ENCODE measurements at places on chromosomes 1 and 21.

DNA sequence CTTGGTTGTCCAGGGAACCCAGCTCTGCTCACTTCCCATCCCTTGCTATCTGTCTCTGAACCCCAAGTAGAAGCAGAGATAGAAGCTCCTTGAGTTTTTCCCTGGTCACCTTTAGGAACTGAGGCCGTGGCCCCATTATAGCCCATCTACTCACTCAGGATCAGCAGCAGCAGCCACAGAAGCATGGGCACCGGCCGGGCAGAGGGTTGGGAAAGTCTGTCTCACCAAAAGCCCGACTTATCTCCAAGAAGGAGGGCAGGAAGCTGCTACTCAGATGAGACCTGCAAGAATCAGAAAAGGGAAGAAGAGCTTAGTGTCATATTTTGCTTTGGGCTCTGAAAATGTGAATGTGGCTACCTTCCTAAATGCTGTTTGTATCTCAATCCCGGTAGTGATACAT, 264 bp downstream of the FCRL3 start:
- DNase-seq, result no peak

DNA sequence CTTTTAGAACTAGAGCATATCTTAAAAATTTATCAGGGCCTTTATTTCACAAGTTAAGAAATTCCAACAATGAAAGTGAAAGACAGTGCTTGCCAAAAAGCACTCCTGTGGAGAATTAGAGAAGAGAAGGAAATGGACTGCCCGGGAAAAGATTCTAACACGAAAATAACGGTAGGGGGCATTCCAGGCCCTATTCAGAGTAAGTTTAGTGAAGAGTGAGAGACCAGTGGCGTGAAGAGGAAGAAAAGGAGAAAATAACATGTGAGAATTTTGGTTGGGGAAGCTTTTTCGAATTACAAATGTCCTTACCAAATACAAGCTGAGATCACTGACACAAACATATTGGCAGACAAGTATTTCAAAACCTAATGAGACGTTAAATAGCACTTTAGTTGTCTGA, 38.4 kb upstream of the RBM34 start:
- DNase-seq, result no peak

- DNase-seq, result no peak
These were observed at the start of gene BCL2L15 for GRCh38 chr1:113887402-113888175. Gene BCL2L15 (minus strand): TSS chr1:113887581. CDS start chr1:113887375, 206 bp downstream.

DNA sequence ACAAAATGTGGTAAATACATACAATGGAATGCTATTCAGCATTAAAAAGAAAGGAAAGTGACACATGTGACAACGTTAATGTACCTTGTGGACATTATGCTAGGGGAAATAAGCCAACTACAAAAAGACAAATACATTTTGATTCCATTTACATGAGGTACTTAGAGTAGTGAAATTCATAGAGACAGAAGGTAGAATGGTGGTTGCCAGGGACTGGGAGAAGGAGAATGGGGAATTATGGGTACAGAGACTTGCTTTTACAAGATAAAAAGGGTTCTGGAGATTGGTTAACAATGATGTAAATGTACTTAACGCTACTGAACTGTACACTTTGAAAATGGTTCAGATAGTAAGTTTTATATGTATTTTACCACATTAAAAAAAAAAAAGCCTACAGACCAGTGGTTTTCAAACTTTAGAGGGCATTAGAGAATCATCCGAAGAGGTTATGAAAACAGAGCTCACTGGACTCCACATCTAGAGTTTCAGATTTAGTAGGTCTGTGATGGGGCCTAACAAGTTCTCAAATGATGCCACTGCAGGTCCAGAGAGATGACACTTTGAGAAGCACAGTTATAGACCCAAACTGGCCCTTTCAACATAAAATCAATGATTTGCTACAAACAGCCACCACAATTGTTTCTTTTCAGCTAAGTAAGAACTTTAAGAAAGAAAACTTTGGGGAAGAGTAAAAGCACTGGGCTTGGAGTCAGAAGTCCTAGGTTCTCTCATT, 9.6 kb upstream of the ADCY10 start:
- no peak for DNase-seq

DNA sequence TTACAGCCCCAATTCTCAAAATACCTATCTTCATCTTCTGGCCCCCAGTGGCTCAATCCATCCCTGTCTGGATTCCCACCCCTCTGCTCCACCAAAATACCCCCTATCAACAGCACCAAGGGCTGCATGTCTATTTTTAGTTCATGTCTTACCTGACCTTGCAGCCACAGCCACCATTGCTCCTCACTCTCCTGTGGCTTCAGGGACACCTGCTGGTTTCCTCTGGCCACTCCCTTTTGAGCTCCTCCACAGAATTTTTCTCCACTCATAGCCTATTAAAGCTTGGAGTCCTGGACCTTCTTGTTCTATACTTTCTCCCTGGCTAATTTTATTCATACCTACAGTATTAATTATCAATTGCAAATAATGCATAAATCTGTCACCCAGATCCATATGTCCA, 125.3 kb upstream of the NGF start:
- no peak for DNase-seq

- DNase-seq, result no peak
These were observed 21.2 kb upstream of the DIP2A start for GRCh38 chr21:46437511-46437910.

GRCh38 chr1:44060830-44061267, 29.6 kb upstream of the SLC6A9 start:
- no peak for DNase-seq

- no peak for DNase-seq
These were observed 295.6 kb downstream of the PTPRC start for GRCh38 chr1:198934426-198934825.

DNA sequence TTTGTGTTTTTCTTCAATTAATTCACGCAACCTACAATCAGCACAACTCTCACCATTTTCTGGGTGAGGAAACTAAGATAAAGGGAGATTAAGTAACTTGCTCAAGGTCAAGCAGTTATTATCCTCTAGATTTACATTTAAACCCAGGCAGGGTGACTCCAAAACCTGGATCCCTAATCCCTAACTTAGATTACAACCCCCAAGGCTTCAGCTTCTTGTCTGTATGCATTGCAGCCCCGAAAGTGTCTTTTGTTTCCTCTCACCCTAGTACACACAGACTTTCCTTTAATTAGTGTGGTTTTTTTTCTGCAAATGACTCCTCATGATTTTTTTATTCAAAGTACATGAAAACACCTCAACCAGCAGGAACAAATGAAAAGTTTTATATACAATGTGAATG, 748.6 kb upstream of the ADGRL2 start:
- no peak for DNase-seq

DNA sequence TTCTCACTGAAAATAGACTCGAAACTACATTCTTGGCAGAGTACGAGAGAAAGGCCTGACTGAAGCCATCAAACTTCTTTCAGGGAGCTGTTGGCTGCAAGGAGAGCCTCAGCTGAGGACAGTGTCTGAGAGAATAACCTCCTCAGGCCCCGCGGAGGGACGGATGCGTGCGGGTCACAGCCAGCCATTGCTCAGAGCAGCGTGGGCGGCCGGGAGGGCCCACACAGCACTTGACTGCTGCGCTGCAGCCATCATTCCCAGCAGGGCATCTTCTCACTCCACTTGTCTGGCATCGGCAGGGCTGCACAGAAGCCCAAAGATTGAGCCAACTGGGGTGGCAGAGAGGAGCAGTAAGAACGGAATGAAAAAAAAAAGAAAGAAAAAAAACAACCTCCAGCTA, 113.5 kb downstream of the XCL2 start:
- DNase-seq, result no peak

- DNase-seq, result no peak
These were observed 41.4 kb upstream of the COX20 start for GRCh38 chr1:244794071-244794470.

- DNase-seq, result no peak
These were observed 144.8 kb downstream of the BACH1 start for GRCh38 chr21:29443411-29444010.

GRCh38 chr1:43285269-43285990, at the start of gene C1orf210:
Gene C1orf210 (minus strand): TSS chr1:43285581. CDS start chr1:43283270, 2,311 bp downstream.
- DNase-seq, result no peak

DNA sequence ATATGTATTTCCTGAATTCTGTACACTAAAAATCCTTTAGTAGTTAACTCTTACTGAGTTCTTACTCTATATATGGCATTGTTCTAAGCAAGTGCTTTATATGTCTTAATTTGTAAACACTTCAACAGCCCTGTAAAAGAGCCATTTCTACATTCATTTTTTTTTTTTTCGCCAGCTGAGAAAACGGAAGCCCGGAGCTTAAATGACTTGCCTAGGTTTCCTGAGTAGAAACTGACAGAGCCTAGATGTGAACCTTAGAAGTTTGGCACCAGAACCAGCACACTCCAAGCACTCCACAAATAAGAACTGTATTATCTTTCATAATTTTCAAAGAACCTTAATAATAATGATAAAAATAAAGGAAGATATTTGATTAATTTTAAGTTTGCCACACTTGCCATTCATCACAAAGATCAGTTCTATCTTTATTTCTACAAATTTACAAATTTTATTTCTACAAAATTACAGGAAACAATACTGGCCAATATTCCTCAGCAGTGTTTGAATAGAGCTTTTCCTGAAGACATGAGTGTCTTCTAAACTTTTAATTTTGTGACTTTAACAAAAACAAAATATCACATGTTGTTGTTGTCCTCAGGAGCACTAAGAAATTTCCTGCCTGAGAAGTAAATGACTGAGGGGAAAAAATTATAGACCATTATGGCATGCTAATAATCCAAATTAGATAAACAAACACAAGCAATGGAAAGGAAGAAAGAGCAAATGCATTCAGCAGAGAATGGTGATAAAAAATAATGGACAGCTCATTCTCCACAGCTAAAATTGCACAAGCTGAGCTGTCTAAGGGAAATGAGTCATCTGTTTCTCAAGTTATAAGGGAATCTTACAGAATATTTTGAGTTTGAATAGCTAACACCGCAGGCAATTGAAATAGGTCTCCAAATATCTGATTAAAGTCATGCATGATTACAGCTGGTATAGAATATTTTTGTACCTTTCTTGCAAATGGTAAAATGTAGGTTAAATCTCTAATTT, 71.2 kb downstream of the DPYD start:
- DNase-seq, result peak; percentile 21

- no peak for DNase-seq
These were observed 65.6 kb downstream of the ENAH start for GRCh38 chr1:225587310-225587709.

DNA sequence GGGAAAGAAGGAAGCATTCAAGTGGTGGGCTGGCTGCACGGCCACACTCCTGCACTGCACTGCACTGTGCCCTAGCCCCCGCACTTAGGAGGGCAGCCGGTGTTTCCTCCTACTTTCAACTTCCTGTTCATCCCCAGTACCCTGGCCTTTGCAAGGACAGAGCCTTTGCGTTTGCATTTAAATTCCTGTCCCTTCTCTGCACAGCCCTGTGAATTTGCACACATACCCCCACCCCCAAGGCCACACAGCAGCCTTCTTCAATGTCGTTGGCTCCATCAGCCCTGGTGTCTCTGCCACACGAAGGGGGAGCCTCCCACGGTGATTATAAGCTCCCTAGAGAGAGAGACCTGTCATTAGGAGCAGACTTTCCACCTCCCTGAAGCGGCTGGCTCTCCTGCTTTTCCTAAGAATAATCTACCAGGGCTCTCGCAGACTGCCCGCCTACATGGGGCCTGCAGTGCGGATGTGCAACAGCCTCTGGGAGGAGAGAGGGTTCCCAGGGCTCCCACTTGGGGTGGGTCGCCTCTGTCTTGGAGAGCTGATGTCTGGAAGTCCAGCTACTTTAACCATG, 13.2 kb upstream of the SLC45A3 start:
- no peak for DNase-seq
